Suppressor macrophage treated with lipopolysaccharide for 4 hours (primary cell): ENCODE measurements at places on chromosomes 4 and X.

DNA sequence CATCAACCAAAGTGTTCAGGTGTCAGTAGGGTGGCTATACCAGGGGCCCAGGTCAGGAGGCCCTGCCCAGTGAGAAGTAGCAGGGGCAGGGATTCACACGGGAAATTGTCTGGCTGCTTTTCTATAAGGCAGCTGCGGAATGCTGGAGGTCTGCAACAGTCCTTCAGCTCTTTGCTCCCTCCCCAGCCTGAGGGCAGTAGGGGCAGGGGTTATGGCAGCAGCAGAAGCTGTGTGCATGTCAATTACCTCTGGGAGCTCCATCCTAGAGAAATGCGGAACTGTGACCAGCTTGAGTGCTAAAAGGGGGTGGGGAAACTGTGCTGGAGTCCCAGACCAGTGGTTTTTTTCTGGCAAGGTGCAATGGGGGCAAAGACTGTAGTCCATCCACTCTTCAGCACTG, 810.4 kb downstream of the PCDH7 start:
- no peak for DNase-seq

DNA sequence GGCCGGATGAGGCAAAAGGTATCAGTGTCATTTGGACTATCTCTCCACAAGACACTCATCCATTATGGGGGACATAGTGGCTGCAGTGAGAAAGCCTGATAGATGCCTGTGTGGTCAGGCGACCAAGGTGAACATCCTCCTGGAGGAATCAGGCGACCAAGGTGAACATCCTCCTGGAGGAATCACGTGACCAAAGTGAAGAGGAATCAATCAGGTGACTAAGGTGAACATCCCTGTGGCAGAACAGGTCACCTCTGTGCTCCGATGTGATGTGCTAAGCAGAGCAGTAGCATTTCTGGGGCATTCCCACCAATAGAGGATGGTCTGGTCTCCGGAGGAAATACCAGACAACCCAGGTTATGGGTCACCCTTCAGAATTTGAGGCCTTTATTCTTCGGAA, 44.0 kb downstream of the RNF212 start:
- DNase-seq, result no peak

GRCh38 chrX:637660-638481, 7.3 kb downstream of the SHOX start:
- no peak for DNase-seq

- no peak for DNase-seq
Observed at GRCh38 chrX:142036116-142036515, 132.4 kb downstream of the MAGEC1 start.

GRCh38 chr4:53890461-53890860, 173.9 kb downstream of the CHIC2 start:
- DNase-seq, result no peak

DNA sequence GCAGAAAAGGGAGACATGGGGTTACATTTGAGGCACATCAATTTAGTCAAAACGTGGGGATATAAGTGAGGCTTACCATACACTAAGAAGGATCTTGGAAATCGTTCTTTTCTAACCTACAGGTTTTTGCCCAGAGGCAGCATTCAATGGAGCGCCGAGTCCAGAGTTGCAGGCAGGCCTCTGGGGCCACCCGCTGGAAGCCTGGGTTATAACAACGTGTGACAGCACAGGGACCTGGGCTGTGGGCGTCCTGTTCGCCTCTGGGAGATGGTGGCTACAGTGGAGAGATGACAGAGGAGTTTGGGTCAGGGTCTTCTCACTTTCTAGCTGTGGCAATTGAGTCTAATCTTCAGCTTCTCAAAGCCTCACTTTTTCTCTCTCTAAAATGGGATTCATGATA, 53.9 kb downstream of the ENPP6 start:
- DNase-seq, result peak; percentile 53
